Activated naive CD4-positive, alpha-beta T cell treated with anti-CD3 and anti-CD28 coated beads for 36 hours (primary cell): ENCODE measurements at places on chromosomes 4 and X.

GRCh38 chrX:151988706-151989299 lies 14.3 kb upstream of the GABRE start:
- DNase-seq, result no peak

GRCh38 chrX:55521687-55522086 lies 32.0 kb upstream of the USP51 start:
- no peak for DNase-seq

- no peak for DNase-seq
These were observed 43.0 kb downstream of the BANK1 start for GRCh38 chr4:101833480-101833879.

- DNase-seq, result no peak
These were observed 76.2 kb upstream of the PAQR3 start for GRCh38 chr4:79015411-79015810.

- no peak for DNase-seq
These were observed 77.4 kb downstream of the HPRT1 start for GRCh38 chrX:134537179-134537955.

GRCh38 chr4:5292101-5292500 lies 240.8 kb downstream of the STK32B start:
- no peak for DNase-seq

DNA sequence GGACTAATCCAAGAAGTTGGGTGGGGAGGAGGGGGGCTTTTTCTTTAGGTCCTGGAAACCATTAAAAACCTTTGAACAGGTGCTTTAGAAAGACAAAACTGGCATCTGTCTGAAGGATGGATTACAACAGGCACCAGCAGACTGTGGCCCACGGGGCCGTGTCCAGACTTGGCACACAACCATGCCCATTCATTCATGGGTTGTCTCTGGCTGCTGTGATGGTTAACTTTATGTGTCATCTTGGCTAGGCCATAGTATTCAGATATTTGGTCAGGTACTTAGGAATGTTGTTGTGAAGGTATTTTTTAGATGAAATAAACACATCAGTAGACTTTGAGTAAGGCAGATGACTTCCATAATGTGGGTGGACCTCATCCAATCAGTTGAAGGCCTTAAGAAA lies 45.5 kb downstream of the TBL1X start:
- DNase-seq, result no peak

DNA sequence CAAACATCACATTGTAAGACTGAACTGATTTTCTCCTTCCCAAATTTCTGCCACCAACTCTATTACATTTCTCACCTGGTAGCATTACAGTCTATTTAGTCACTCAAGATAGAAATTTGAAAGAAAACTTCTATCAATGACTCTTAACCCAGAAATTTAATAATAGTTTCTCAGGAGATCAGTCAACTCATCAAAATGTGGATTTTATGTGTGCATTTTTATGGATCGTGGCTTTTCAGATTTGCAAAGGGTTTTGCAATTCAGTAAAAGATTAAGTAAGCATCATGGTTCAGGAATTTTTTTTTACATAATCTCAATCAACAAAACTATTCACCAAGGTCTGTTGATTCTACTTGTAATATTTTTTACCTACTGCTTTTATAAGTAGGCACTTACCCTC lies 111.1 kb downstream of the CFAP299 start:
- DNase-seq, result no peak

GRCh38 chrX:9913146-9913433 lies 54.1 kb upstream of the CLDN34 start:
- DNase-seq, result no peak

GRCh38 chr4:75289914-75290582 lies 224.2 kb downstream of the RCHY1 start:
- no peak for DNase-seq

DNA sequence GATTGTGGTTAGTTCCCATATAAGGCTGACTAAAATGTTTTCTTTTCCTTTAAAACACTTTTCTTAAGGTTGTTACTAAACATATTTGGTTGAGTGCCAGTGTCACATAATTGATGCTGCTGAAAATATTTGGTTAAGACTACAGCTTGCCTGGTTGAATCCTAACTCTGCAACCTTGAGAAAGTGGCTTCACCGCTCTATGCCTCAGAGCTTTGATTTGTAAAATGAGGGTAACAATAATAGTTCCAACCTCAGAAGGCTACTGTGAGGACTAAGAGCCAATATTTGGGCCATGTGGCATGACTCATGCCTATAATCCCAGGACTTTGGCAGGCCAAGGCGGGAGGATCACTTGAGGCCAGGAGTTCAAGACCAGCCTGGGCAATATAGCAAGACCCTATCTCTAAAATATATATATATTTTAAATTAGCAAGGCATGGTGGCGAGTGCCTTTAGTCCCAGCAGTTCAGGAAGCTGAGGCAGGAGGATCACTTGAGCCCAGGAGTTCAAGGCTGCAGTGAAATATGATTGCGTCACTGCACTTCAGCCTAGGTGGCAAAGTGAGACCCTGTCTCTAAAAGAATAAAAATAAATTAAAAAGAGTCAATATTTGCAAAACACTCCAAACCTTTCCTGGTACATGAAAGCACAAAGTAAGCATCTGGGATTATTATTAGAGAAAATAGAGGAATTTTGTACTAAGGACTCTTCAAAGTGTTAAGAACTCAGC lies 7.1 kb upstream of the NEIL3 start:
- no peak for DNase-seq

- no peak for DNase-seq
These were observed 81.0 kb upstream of the ADRA2C start for GRCh38 chr4:3685081-3685645.

DNA sequence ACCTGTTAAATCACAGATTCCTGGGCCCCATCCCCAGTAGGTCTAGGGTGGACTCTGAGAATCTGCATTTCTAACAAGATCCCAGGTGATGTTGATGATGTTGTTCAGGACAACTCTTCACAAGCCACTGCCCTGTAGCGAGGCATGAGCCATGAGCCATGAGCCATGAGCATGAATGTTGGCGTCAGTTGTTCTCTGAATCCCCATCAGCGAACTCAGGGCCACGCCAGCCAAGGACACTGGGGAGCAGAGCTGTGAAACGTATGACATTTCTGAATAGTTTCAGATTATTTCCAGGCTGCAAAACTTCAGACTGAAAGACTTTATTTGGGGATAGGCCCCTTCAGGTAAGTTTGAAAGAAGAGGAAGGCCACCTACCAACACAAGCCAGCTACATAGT lies 46.9 kb upstream of the HCCS start:
- DNase-seq, result no peak

DNA sequence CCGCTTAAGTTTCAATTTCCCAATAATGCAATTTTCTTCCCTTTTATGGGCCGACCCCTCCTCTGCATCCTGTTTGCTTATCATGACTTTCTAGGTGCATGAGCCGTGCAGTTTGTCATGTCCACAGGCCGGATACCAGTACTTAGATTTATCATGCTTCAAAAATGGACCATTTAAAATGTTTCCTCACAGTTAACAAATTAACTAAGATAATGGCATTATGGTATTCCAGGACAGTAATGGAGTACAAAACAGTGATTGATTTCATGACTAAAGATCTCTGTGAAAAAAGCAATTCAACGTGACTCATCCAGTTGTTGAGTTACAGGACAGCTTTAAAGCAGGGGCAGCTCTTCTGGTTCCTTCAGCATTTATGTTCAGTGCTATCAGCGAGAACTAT lies 23.0 kb downstream of the SNX25 start:
- DNase-seq, result no peak

- no peak for DNase-seq
These were observed 35.3 kb downstream of the ARFIP1 start for GRCh38 chr4:152815078-152815477.

DNA sequence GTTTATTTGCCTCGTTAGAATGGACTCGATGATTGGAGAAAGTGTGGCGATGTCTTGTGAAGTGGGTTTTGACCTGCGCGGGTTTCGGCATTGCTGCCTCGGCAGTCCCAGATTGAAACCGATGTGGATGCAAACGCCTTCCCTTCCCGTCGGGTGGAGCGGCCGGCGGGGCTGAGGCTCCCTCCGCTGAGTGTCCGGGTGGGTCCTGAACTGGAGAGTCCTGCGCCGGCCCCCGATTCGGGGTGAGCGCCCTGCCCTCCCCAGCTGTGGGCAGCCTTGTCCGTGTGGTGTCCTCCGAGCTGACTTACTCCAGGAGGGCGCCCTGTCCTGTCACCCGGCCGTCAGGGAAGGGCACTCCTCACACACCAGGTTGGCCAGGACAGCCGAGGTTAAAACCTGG lies 75.3 kb upstream of the PSAPL1 start:
- DNase-seq, result no peak

DNA sequence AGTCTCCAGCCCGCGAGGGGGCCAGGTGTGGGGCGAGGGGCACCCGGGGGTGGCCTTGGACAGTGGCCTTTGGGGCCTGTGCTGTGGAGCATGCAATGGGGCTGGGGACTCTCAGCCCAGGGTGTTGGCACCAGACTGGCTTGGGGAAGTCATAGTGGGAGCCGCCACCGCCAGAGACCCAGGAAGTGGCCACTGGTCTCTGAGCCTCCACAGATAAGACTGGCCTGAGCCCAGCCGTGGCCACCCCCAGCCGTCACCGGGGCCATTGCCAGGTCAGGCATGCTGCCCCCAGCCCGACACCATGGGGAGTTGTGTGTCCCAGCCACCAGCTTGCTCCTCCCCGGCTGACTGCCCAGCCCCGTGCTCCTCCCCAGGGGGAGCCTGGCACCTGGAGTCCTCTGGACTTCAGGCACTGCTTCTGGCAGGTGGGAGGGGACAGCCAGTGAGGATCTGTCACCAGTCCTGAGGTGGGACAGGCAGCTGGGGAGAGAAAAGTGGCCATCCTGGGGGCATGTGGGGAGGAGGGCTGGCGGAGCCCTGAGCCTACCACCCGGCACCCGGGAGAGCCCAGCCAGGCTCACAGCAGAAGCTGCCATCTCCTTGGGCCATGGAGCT lies 32.5 kb downstream of the TACC3 start:
- no peak for DNase-seq

DNA sequence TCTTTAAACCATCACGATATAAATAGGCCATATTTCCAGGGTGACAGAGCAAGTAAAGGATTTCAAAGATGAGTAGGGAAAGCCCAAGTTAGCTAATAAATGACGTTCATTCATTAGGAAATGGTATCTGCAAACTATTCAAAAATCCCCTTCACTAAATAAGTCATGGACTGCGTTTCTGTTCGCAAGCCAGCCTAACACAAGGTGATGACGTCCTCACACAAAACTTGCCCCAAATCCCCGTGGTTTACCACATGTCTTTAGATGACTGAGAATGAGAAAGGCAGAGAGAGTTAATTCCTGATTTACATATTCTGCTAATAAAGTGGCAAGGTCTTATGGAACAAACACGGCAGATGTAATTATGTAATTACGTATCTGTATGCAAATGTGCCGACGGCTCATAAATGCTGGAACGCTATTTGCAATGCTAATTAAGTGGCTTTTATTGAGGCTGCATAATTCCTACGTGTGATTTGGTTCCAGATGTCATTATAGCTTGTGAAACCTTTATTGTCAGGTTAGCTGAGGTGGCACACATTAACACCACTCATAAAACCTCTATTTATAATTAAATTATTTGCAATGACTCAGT lies 437.7 kb upstream of the FRG1 start:
- DNase-seq, result no peak

- peak; percentile 25 for DNase-seq
These were observed 37.3 kb downstream of the RRAGB start for GRCh38 chrX:55754861-55755294.

- no peak for DNase-seq
These were observed 103.4 kb downstream of the DDIT4L start for GRCh38 chr4:100086766-100087431.

DNA sequence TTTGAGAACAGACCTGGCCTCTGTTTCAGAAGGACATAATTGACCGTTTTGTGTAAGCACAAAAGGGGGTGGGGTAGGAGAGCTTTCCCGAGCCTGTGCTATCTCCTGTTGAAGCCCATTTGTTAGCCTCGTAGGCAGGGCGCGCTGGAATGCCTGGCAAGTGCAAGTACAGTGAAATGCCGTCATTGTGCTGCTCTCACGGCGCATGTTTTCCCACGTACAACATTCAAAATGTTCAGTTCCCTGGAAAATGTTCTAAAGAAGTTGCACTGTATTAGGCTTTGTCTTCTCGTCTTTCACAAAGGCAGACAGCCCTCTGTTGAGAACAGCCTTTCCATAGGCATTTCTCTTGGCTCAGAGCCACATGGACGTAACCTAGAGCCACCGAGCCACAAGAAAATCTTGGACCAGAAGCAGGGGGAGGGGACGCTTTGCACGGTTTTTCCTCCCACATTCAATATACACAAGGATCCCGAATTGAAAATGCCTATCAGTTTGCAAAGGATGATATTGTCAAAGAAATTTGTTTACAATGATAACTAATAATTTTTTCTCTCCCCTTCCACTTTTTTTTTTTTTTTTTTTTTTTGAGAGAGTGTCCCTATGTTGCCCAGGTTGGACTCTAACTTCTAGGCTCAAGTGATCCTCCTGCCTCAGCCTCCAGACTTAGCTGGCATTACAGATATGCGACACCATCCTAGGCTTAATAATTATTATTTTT lies 54.6 kb upstream of the RAPGEF2 start:
- no peak for DNase-seq

DNA sequence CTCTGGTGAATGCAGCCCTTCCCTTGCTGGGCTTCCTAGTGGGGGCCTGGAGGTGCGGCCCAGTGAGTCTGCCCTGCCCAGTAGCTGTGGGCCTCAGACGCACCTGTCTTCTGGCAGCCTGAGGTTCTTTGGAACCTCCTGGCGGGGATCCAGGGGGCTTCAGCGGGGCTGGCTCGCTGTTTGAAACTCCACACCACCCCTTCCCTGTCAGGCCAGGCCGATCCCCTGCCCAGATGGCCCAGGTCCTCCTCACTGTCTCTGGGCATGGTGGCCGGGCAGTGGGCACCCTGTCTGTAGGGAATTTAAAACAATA lies 10.7 kb upstream of the NKX1-1 start:
- DNase-seq, result no peak

- DNase-seq, result no peak
These were observed 12.4 kb downstream of the THOC2 start for GRCh38 chrX:123720486-123720885.

- DNase-seq, result no peak
These were observed 34.5 kb downstream of the IQCM start for GRCh38 chr4:149781150-149781549.

- no peak for DNase-seq
These were observed 226.7 kb upstream of the CENPE start for GRCh38 chr4:103424853-103425252.

- no peak for DNase-seq
These were observed 2.1 kb downstream of the BRWD3 start for GRCh38 chrX:80807606-80807991.

- no peak for DNase-seq
These were observed 549.4 kb upstream of the GALNT7 start for GRCh38 chr4:172619218-172619617.

- DNase-seq, result no peak
These were observed 1031.9 kb downstream of the ADGRL3 start for GRCh38 chr4:62231994-62232393.
